Right renal cortex interstitium (tissue), 3 donors: ENCODE measurements at places on chromosomes 5 and 9. TPM values are rescaled to one million over a fixed set of nuclear protein-coding genes. Genes with fewer than 3 reads are reported as not detected.

CD274 gene
- polyA plus RNA-seq, result 1.1 TPM

CNTLN gene
- polyA plus RNA-seq, result 14.0 TPM

NUTM2G gene
- 0.24 TPM for polyA plus RNA-seq

PDGFRB gene
- 118 TPM for polyA plus RNA-seq

EMB gene
- 4.4 TPM for polyA plus RNA-seq

DNA sequence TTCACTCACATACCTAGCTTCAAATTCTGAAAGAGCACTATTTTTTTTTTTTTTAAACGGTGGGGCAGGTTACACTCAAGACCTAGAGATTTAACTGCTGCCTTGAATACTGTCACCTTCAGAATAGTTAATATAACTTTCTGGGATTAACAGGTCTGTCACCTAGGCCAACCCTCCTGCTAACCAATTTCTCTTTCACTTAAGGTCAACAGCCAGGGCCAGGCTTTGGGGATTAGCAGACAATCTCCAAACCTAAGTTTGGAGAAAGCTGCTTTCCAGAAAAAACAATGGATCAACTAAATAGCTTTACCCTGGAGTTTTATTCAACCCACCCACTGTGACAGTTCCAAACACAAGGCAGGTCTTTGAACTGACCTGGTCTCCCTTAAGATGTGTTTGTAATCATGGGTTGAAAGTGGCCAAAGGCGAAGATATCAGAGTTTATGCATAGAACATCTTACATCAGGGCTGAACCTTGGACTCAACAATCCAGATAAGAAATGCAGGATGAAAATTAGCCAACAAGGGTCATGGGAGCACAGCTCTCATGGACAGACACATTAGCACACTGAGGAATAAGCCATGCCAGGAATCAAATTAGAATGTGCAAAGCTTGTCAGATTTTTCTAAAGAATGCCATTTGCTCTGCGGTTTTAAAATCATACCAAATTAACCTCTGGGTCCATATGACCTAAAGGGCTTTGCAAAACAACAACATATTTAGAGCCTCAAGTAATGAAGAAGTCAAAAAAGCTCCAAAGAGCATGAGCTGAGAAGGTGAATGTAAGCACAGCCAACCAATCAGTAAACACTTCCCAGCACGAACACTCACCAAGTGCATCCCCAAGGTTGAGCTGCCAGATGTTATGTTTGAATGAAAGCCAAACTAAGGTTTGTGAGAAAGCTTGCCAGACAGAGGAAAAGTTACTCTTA lies 538.5 kb upstream of the DMAC1 start:
- DNase-seq, result no peak

DNA sequence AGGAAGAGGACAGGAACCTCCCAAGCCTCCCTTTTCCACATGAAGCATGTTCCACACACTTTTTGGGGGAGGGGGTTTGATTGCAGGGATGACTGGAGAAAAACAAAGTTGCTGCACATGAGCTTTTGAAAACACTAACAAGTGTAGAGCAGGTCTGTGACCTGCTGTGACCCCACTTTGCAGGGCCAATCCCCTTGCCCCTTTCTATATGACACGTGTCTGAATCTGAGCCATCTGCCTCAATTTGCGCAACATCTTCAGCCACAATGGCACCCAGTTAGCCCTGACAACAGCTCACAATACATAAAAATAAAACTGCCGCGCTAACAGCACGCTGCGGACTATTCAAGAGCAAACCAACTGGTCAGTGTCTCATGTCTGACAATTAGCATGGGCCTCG lies 227.8 kb upstream of the TBCA start:
- DNase-seq, result no peak

GRCh38 chr9:106697750-106698502 lies 165.0 kb upstream of the ZNF462 start:
- peak; percentile 10 for DNase-seq

GRCh38 chr9:125822902-125823301 lies 75.7 kb downstream of the PBX3 start:
- no peak for DNase-seq

- DNase-seq, result no peak
Observed at GRCh38 chr9:109325089-109325488, 4.2 kb upstream of the EPB41L4B start.
